Daoy (cell line): ENCODE measurements at places on chromosomes 2 and 18. TPM values are rescaled to one million over a fixed set of nuclear protein-coding genes. Genes with fewer than 3 reads are reported as not detected.

DNA sequence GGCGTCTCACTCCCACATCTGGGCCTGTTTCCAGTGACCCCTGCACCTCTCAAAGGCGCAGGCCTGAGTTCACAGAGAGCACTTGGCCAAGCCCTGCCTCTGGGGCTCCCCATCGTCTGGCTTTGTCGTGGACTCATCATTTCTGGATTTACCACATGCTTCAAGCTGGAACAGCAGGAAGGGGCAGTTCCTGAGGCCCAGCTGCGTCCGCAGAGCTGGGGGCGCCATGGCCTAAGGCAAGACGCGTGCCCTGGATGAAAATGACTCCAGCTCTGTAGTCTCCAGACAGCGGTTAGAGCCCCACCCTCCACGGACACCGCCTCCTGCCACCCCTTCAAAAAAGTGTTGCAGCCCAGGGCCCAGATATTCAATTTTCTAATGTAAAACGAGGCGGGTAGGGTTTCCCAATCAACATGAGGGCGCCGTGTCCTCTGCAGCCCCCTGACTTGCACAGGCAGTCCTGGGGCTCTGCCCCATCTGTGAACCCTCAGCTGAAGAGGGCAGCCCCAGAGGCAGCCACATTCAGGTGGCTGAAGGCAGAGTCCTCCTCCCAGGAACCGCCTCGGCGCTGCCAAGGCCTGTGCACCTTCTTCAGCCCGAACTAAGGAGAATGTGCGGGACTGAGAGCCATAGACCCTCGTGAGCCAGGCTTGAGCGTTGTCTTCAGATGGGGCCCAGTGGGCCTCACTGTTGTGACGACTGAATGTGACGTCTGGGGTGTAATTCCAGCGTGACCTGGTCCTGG, 85.5 kb downstream of the NFATC1 start:
- DNase-seq = no peak

Gene LIMS3
- 0.42 and 0.86 TPM in 2 replicates for total RNA-seq

GRCh38 chr2:39665811-39666490, at the start of gene TMEM178A:
TMEM178A (plus strand) TSS chr2:39665917; CDS start chr2:39665975, 58 bp downstream.
- peak; percentile 35 for DNase-seq

Gene MREG
- total RNA-seq = 14.8 and 18.0 TPM in 2 replicates

Gene LYPD6B
- 8.0 and 10.2 TPM in 2 replicates for total RNA-seq

GRCh38 chr18:40006634-40007033, 1948.4 kb upstream of the PIK3C3 start:
- DNase-seq = no peak

- DNase-seq = no peak
Measured at GRCh38 chr2:229672021-229672420, 42.3 kb downstream of the DNER start.

DNA sequence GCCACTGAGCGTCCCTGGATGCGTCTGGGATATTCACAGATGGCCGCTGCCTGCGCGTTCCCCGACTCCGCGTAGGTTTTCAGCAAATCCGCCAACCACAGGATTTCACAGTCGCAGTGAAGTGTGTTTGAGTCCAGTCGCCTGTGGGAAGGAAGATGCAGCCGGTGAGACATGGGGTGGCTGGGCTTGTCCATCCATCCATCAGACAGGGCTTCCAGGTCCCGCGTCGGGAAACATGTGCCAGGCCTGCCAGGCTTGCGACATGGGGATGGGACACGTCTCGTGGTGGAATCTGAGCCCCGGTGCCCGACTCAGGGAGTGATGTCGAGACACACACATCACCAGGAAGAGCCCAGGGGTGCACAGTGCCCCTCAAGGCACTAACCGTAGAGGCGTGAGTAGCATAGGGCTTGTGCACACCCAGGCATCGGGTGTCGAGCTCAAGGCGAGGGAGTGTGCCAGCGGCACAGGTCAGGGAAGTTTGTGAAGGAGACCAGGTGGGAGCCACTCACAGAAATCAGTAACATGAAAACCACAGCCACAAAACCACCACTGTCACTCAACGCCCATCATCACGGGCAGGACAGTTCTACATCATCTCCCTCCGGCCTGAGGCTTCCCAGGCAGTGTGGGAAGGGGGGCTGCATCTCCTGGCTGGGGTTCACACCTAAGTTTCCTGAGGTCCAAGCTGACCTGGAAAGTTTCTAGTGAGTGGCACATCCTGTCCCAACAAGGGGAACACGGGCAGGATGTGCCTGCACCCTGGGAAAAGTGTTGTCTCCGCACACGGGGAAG, 63.9 kb downstream of the PXDN start:
- no peak for DNase-seq
